ENCODE measurements at places on chromosomes 12 and 14. TPM values are rescaled to one million over a fixed set of nuclear protein-coding genes. Genes with fewer than 3 reads are reported as not detected.

GRCh38 chr14:93019367-93019843 is 96.3 kb downstream of the ITPK1 start:
- DNase-seq = no peak

GRCh38 chr14:26400373-26400772 is 197.5 kb downstream of the NOVA1 start:
- no peak for DNase-seq

- no peak for DNase-seq
These were observed 3.9 kb downstream of the P3H3 start for GRCh38 chr12:6832125-6832524.

The SIX1 gene
- total RNA-seq = not detected

The GZMH gene
- 74.2 TPM for total RNA-seq
